ENCODE measurements at places on chromosomes 11 and 22.

DNA sequence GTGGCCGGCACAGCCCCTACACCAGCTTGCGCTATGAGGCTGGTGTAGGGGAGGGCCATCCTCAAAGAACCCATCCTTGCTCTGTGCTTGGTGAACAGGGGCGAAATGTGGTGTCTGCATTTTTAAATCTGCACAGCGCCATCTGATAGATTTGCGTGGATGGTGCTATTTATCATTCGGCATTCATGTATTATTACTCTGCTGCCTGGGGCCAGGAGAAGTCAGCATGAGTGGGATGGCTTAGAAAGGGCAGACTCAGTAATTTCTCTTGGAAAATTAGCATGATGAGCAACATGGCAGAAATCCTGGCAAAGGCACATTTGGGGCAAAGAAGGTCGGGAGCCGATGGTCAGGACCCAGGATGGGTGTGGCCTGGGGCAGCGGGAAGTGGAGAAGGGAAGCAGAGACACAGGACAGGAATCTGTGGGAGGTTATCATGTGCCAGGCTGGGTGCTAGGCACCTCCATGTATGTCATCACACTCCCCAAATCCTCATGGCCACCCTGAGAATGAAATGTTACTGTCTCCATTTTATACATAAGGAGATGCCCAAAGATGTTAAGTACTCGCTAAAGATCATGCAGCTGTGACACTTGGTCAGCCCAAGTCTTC is 149.0 kb downstream of the CEP164 start:
- no peak for DNase-seq

GRCh38 chr11:117872420-117872961 is 4.0 kb downstream of the FXYD6 start:
- no peak for DNase-seq

DNA sequence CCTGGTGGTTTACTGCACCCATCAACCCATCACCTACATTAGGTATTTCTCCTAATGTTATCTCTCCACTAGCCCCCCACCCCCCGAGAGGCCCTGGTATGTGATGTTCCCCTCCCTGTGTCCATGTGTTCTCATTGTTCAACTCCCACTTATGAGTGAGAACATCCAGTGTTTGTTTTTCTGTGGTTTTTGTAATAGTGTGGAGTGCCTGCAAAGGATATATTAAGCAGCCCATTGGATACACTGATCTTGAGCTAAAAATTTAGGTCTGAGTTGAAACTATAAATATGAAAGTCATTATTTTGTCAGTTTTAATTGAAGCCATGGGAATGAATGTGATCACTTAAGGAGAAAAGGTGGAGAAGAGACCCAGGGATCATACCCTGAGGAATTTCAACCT is 23.0 kb downstream of the MRPL48 start:
- no peak for DNase-seq

DNA sequence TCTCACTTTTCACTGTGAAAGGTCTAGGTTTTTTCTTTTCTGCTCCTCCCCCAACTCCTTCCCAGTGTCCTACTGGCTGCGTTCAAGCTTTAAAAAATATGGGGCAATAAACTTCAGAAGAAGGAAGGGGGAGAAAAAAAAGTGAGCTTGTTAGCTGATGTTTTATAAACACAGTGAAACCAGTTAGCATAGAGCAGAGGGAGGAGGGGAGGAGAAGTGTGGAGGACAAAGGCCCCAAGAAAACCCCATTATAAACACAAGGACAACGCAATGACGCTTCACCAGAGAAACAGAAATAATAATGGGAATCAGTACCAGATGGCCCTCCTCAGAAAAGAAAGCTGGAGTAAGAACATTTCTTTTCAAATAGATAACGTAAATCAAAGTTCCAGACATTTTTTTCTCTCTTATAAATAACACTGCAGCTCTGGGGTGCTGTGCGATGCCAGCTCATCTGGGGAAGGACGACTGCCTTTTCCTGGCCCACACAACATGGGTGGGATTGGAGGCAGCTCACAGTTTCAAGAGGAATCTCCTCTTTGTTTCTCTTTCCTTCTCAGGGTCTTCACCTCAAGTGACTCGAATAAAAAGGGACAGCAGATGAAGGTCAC is 235.4 kb upstream of the NARS2 start:
- DNase-seq: no peak

DNA sequence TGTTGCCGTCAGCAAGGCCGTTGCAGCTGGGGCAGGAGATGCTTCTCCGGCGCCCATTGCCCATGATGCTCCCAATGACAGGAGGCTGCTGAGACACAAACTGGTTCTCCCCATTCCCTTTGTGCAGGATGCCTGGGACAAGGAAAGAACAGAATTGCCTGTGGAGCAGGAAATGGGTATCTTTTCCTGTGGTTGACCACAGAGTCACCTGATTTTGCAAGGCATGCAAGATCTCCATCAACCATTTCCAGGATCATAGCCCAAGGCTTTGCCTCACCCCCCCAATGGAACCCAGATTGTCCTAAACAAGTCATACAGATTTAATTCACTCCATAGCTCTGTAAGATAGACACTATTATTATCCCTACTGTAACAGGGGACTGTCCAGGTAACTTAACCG is 148.1 kb upstream of the NARS2 start:
- DNase-seq: no peak

- DNase-seq: no peak
Measured at GRCh38 chr11:44377121-44377520, 67.2 kb upstream of the ALX4 start.

GRCh38 chr22:50443197-50443596 is 31.6 kb downstream of the SBF1 start:
- DNase-seq: no peak

- no peak for DNase-seq
Measured at GRCh38 chr11:64251753-64252002, 348 bp downstream of the PLCB3 start.

GRCh38 chr11:69280994-69281393 is 13.0 kb upstream of the MYEOV start:
- no peak for DNase-seq

DNA sequence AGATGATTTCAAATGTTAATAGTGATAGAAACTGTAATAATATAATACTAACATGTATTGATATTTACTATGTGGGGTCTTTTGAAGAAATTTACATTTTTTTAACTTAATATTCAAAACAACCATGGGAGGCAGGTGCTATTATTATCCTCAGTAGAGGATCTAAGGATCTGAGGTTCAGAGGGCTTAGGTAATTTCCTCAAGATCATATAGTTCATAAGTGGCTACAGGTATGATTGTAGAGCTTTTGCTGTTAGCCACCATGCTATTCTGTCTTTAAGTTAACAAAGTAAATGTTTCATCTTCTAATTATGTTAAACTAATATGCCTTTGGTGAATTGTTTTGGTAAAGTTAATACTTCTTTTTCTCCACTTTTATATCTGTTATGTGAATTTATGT is 83.6 kb downstream of the PDE3B start:
- DNase-seq: no peak

- DNase-seq: no peak
Measured at GRCh38 chr22:19659805-19660345, 54.4 kb upstream of the SEPTIN5 start.

GRCh38 chr11:9607511-9607899 is 34.0 kb downstream of the WEE1 start:
- DNase-seq: no peak

GRCh38 chr11:72703267-72704008 is 29.2 kb upstream of the PDE2A start:
- DNase-seq: peak; percentile 25
